Placental pericyte (primary cell): ENCODE measurements at places on chromosomes 6 and 20. TPM values are rescaled to one million over a fixed set of nuclear protein-coding genes. Genes with fewer than 3 reads are reported as not detected.

The SNAI1 gene
- 1.1 and 2.1 TPM in 2 replicates for total RNA-seq

The APOBEC2 gene
- total RNA-seq = not detected in 2 replicates

The TFAP2B gene
- total RNA-seq = not detected in 2 replicates

The CLPSL2 gene
- total RNA-seq = not detected in 2 replicates

The MYCT1 gene
- under 0.01 and 3.6 TPM in 2 replicates for total RNA-seq

The IYD gene
- total RNA-seq = not detected in 2 replicates

The SIM1 gene
- total RNA-seq = not detected in 2 replicates

The PTPRT gene
- not detected in 2 replicates for total RNA-seq

The ESF1 gene
- total RNA-seq = 9.3 and 12.7 TPM in 2 replicates

The NKX2-4 gene
- not detected in 2 replicates for total RNA-seq

The C2 gene
- 0.29 and 14.2 TPM in 2 replicates for total RNA-seq

The PANK2 gene
- total RNA-seq = 50.3 and 67.0 TPM in 2 replicates

The GJA10 gene
- not detected in 2 replicates for total RNA-seq

The RIPPLY2 gene
- not detected in 2 replicates for total RNA-seq

The DZANK1 gene
- 1.3 and 1.7 TPM in 2 replicates for total RNA-seq

The CEP43 gene
- total RNA-seq = 17.9 and 32.1 TPM in 2 replicates
